ENCODE measurements at places on chromosomes 13 and 19.

DNA sequence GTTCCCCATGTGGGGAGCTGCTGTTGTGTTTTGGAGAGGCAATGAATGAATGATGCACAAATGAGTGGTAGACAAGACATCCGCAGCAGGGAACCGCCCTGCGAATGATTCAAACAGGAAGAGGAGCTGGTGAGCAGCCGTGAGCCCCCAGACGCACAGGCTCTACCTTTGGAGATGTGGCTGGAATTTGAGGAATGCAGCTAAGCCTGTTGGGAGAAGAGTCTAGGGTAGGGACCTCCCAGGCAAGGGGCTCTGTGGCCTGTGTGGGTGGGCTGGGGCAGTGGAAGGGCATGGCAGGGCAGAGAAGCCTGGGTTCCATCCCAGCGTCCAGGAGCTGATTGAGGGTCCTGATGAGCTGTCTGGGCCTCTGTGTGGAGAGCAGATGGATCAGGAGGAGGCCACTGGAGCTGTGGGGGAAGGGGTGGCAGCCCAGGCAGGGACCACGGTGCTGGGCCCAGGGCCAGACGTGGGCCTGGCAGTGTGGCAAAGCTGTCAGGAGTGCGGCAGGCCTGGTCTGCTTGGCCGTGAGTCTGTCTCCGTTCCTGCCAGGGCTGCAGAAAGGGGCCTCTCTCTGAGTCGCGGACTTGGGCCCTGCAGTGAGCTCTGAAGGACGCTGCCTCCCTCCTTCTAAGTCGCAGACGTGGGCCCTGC lies 41.8 kb upstream of the DCUN1D2 start:
- no peak for DNase-seq

GRCh38 chr13:48491423-48492095 lies 41.3 kb downstream of the RCBTB2 start:
- no peak for DNase-seq

- DNase-seq, result no peak
Observed at GRCh38 chr13:73321043-73321442, 262.2 kb downstream of the KLF5 start.

DNA sequence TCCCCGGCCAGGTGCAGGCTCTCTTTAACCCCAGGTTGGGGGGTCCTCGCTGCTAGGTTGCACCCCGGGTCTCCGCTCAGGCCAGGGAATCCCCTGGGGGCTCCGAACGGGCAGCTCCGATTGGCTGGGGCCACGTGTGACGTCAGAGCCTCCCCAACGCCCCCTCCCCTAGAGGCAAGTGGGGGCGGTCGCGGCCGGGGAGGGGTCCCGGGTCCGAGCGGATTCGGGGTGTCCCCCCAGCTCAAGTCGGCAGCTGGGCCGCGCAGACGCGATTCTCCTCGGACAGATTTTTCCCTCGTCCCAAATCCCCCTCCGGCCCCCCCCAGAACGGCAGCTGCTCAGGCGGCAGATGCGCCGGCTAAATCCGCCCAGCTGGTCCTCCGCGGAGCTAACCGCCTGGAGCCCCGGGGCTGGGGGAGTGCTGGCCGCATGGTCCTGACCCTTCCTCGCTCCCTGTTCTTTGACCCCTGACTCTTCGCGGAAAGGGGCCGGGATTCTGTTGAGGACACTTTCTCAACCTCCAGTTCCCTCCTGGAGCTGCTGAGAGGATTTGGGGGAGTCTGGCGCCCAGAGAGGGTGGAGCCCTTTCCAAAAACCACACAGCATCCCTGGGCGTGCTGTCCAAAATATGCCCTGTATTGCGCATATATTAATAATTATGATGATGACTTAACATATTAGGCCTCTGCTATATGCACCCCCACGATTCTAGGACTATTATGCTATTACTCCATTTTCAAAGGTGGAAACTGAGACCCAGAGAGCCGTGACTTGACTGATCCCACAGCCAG lies 25.4 kb upstream of the SEMA6B start:
- no peak for DNase-seq

GRCh38 chr13:31835932-31836331 lies 96.6 kb downstream of the RXFP2 start:
- no peak for DNase-seq

GRCh38 chr19:47704024-47704423 lies 9.2 kb upstream of the EHD2 start:
- DNase-seq, result no peak

DNA sequence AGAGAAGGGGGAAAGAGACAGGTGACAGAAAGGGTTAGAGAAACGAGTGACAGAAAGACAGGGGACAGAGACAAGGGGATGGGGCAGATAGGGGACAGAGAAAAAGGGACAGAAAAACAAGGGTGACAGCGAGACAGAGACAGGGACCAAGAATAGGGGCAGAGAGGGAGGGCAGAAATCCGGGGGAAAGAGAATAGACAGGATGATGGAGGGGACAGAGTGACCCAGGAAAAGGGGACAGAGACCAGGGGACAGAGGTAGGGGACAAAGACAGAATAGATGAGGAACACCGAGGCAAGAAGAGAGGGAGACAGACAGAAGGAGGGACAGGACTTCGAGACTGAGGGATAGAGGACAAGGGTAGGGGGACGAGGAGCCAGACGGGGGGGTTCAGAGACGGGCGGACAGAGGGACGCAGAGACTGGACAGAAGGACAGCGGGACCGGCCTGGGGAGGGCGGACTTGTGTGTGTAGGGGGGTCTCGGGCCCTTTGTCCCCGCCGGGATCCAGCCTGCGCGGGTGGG lies 593 bp downstream of the CADM4 start:
- no peak for DNase-seq

DNA sequence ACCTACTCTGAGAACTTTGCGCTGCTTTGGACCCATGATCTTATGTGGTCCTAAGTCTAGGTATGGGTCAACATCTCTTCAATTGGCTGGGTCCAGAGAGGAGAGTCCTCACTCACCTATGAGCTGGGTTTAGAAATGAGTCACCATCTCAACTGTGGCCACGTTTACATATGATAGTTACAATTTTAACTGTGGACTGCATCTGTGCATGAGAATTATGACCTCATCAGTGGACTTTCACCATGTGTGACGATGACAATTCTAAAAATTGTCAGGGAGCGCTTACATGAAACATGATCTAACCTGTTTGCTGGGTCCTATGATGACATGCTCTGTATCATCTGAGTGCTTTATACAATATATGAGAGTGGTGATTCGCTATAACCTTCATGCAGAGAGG lies 12.7 kb upstream of the ZNF724 start:
- DNase-seq, result no peak

Measured in stimulated activated effector memory CD8-positive, alpha-beta T cell treated with anti-CD3 and anti-CD28 coated beads, Interleukin-12 subunit alpha, Interleukin-12 subunit beta, amount 100 ng/mL, for 72 hours (primary cell).